ENCODE measurements at places on chromosomes 5 and 9.

GRCh38 chr9:105880517-105880916 is 186.2 kb downstream of the TMEM38B start:
- no peak for DNase-seq

- DNase-seq, result no peak
These were observed 55.2 kb downstream of the FBXL7 start for GRCh38 chr5:15555176-15555575.

DNA sequence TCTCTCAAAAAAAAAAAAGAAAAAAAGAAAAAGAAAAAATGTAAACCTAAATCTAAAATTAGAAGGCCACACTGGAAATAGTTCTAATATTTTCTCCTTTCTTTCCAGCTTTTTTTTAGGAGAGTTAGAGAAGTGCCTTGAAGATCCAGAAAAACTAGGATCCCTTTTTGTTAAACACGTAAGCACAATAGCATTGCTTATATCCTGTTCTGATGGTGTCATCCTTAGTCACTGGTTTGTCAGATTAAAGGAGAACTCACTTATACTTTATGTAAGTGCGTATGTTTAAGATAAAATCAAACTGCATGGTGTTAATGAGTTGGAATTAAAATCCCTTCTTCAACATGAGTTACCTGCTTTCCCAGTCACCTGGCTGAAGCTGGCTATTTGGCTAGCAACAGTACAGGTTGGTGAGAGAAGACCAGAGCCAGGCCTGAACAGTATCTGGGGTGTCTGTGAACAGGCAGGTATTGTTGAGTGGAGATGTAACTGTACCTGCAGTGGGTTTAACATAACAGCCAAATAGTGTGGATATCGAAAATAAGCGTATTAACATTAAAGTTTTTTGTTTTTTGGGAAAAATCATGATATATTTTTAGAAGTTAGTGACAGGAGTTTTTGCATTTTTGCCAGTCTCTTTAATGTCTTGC is 104.7 kb upstream of the OTULINL start:
- no peak for DNase-seq

- peak; percentile 14 for DNase-seq
These were observed 3.1 kb downstream of the IER5L start for GRCh38 chr9:129174724-129175514.

DNA sequence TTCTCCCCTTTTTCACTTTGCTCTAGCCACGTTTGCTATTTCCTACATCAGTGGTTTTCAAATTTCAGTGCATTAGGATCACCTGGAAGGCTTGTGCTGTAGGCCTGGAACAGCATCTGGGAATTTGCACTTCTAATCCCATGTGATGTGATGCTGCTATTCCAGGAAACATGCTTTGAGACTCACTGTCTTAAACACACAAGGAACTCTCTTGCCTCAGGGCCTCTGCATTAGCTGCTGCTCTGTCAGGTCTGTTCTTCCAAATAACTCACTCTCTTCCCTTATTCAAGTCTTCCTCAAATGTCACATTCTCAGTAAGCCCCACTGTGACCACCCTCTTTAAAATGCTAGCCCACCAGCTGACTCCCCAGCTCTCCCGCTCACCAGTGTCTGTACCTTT is 204.0 kb downstream of the DNAH5 start:
- no peak for DNase-seq

GRCh38 chr9:98227883-98228282 is 27.6 kb downstream of the TBC1D2 start:
- DNase-seq, result no peak

- no peak for DNase-seq
These were observed 28.0 kb upstream of the POMT1 start for GRCh38 chr9:131474711-131475110.

DNA sequence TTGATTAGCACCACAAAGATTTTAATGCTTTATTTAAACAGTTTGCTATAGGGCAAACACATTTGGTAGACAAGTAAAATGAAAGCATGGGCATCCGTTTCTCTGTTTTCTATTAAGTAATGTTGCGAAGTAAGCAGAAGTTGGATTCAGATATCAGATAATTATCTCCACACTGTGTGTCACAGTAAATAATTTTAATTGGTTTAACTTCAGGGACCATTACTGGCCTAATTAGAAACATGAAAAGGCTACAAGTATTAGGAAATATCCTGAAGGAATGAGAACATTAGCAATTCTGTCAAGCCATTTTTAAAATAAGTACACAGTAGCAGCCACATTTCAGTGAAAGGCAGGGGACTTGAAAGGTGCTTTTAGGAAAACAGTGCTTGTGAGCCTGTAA is 975.4 kb downstream of the NR2F1-AS1 start:
- DNase-seq, result no peak

DNA sequence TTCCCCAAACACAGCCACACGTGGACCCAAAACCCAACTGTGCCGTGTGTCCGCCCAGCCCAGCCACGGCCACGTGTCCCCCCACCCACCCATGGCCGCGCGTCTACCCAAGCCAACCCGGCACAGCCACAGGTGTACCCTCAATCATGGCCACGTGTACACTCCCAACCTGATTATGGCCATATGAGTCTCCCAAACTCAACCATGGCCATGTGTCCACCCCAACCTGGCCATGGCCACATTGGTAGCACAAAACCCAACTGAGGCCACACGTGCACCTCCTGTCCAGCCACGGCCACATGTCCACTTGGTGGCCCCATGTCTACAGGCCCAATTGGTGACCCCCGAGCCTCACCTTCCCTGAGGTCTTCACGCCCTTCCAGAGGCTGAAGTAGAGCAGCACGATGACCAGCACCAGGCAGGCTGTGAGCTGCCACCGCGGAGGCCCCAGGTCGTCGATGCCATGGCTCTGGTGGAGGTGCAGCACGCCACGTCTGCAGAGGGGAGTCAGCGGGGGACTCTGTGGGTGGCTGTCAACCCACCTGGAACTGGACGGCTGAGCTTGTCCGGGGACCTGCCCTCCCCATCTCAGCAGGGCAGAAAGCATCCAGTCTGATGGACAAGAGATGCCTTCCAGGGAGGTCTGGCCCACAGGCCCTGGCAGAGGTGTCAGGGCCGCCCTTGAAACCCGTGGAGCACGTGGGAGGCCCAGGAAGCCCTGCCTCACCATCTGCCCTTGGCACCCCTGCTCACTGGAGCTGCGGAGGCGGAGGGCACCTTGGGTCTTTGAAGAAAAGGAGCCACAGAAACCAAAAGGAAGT is 23.5 kb downstream of the SLC6A3 start:
- DNase-seq, result no peak

GRCh38 chr9:76400534-76401096 is 6.4 kb upstream of the RFK start:
- no peak for DNase-seq

DNA sequence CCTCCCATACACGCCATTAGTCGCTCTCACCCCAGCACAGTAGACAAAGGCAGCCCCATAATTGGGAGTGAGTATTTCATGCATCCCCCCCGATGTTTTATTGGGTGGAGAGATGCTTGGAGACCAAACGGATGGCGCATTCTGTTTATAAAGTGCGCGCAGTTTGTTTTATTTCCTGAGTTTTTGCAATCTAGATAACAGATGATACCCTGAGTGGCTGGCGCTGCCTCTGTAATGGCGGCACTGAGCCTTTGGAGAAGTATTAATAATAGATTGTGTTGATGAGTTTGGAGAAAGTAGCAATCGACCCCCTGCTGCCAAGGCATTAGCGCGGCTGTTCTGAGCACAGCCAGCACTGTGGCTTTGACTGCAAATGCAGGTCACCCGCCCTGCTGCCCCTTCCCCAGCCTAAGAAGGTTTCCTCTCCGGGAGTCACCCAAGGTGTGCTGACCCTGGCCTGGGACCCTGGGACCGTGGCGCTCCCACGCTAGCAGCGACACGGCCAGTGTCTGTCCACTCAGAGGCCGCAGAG is 74.3 kb downstream of the LMX1B start:
- DNase-seq, result no peak

DNA sequence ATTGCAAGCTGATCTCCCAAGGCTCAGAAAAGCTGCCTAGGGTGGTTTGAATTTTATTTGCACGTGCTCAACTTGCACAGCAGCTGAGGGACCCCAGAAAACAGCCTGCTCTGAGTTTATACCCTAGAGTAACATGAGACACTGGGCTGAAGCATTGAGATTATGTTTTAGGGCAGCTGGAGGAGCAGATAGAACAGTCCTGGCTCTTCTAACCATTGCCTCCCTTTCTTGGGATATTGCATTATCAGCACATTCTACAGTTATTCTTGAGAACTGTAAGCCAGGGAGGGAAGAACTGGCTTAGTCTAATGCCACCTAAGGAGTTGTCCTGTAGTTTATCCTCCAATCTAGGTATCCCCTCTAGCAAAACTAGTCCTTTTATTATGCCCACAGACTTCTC is 10.3 kb downstream of the SMC2 start:
- DNase-seq, result no peak

GRCh38 chr5:12022444-12022843 is 118.2 kb upstream of the CTNND2 start:
- DNase-seq, result no peak

GRCh38 chr9:79812507-79813257 is 240.9 kb downstream of the TLE4 start:
- no peak for DNase-seq

- no peak for DNase-seq
These were observed 141.8 kb upstream of the MAST4 start for GRCh38 chr5:66454186-66455078.

DNA sequence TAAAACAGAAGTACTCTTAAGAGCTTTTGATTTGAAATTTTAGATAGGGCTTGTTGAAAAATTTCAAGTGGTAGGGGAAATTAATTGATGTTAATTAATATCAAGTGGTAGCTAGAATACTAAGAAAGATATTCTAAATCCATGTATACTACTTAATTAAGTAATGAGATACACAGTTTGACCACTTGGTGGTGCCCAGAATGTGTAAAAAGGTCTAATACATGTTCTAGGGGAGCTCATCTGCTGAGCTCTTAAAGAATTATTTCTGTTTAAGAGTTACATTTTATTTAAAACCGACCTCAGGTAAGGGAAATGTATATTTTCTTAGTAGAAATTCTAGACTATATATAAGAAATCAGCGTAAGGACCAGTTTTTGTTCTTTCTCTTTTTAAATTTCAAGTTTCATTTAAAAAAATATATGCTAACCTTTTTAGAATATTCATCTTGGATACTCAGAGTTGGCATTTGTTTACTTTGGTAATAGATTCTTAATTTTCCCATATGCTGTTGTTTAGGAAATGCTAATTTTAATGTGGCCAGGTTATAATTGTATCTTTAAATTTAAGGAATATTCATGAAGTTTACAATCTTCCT is 61.5 kb downstream of the LNPEP start:
- no peak for DNase-seq

- DNase-seq, result no peak
These were observed 383.8 kb downstream of the NTRK2 start for GRCh38 chr9:85053206-85053786.

- DNase-seq, result no peak
These were observed 1.5 kb upstream of the SLC34A3 start for GRCh38 chr9:137228968-137229896.

- no peak for DNase-seq
These were observed 19.7 kb downstream of the GLRA1 start for GRCh38 chr5:151904909-151905308.
